Parietal lobe (tissue), 2 donors: ENCODE measurements at places on chromosomes 13 and 19. TPM values are rescaled to one million over a fixed set of nuclear protein-coding genes. Genes with fewer than 3 reads are reported as not detected.

TGFB1 gene
- 1.6 TPM for total RNA-seq

PCDH9 gene
- 126 TPM for total RNA-seq

ATP4A gene
- total RNA-seq, result not detected

ZNF99 gene
- 1.6 TPM for total RNA-seq

KHSRP gene
- 128 TPM for total RNA-seq

MEDAG gene
- total RNA-seq, result 0.31 TPM

PNKP gene
- 51.0 TPM for total RNA-seq

ZNF101 gene
- 11.3 TPM for total RNA-seq

HCN2 gene
- 9.1 TPM for total RNA-seq

NOVA2 gene
- 28.2 TPM for total RNA-seq

INAFM1 gene
- 5.0 TPM for total RNA-seq

GJB6 gene
- total RNA-seq, result 1.3 TPM

SGTA gene
- 40.4 TPM for total RNA-seq

TICAM1 gene
- total RNA-seq, result 0.63 TPM

AKT1S1 gene
- 5.9 TPM for total RNA-seq

NBEA gene
- 350 TPM for total RNA-seq

TGFBR3L gene
- total RNA-seq, result not detected

CYP4F2 gene
- not detected for total RNA-seq

ZNF729 gene
- not detected for total RNA-seq

DNAJC3 gene
- 19.1 TPM for total RNA-seq

IQCN gene
- 2.5 TPM for total RNA-seq

RGS9BP gene
- 1.3 TPM for total RNA-seq

LRG1 gene
- total RNA-seq, result 0.63 TPM

LILRA6 gene
- not detected for total RNA-seq

RNF17 gene
- 2.2 TPM for total RNA-seq

KANK2 gene
- 3.4 TPM for total RNA-seq

TSPAN16 gene
- not detected for total RNA-seq

HAUS8 gene
- 2.5 TPM for total RNA-seq

LIM2 gene
- not detected for total RNA-seq

TMEM238 gene
- total RNA-seq, result not detected

SKA3 gene
- 11.9 TPM for total RNA-seq

FUT2 gene
- not detected for total RNA-seq

CEACAM21 gene
- 1.3 TPM for total RNA-seq

SLITRK6 gene
- total RNA-seq, result 0.94 TPM
